ENCODE measurements at places on chromosomes 3 and 15. TPM values are rescaled to one million over a fixed set of nuclear protein-coding genes. Genes with fewer than 3 reads are reported as not detected.
A peak's percentile ranks its signal among the peaks of the same experiment; 100 is the strongest.

GRCh38 chr3:187665010-187665409, 5.2 kb downstream of the SST start:
- DNase-seq: no peak

DNA sequence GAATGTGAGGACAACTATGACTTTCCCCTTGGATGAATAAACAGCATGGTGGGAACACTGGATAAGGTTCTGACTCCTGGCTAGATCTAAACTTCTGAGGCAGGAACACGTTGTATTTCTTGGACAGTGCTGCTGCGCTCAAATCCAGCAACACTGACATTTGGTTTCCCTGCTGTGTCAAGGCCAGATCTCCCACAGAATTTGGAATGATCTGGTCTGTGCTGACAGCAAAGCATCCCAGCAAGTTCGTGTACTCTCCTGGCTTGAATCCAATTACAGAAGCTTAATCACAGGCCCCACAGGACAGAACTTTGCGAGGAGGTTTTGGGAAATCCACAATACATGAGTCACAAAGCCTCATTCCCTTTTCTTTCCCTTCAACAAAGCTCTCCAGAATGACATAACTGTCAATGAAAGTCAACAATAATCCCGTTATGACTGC, 92.5 kb downstream of the ADAMTS9 start:
- no peak for DNase-seq

DNA sequence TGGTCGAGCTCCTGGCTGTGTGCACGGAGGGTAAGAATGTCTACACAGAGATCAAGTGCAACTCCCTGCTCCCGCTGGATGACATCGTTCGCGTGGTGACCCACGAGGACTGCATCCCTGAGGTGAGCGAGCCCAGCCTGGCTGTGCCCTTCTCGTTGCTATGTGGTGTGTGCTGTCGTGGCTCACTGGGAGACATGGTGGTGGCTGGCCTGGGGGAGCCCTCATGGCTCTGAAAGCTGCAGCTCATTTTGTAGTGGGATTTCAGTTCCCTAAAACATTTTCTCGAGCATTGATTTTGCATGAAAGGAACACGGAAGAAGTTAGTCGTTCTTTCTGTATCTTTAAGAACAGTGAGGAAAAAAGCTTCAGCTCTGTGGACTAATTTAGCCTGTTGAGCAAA, 200.5 kb downstream of the ITPR1 start:
- DNase-seq: no peak

- peak; percentile 15 for DNase-seq
Measured at GRCh38 chr15:30984542-30984941, 6.9 kb downstream of the MTMR10 start.

DNA sequence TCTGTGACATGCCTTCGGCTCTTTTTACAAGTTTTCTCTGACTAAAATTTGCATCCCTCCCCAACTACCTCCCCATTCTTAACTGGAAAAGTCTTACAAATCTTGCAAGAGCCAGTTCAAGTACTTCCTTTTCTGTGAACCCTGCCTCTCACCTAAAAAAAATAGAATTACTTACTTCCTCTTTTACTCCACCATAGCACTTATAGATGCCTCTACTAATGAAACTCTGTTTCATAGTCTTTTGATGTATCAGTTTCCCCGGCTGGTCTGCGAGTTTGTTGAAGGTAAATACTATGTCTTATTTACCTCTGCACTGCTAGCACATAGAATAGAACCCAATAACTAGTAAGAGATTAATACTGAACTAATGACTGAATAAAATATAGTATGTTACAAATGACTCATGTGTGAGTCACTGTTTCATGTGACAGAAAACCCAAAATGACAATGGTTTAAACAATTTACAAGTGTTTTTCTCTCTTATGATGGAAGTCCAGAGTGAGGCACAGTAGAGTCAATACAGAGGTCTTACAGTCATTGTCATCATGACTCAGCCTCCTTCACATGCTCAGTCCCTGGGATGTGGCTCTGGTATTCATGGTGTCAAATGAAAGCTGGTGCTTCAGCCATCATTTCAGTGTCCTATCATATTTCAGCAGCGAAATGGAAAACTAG, 393.5 kb downstream of the RSL24D1 start:
- DNase-seq: peak; percentile 90

GRCh38 chr3:53495146-53495519, 722 bp downstream of the CACNA1D start:
- DNase-seq: no peak

The NPAP1 gene
- total RNA-seq: not detected

Measured in Caki2 (cell line).